ENCODE measurements at places on chromosomes 2 and 18.

GRCh38 chr2:128685841-128686496 lies 367.3 kb upstream of the HS6ST1 start:
- no peak for DNase-seq

GRCh38 chr2:20852139-20852538 lies 29.2 kb upstream of the LDAH start:
- no peak for DNase-seq

DNA sequence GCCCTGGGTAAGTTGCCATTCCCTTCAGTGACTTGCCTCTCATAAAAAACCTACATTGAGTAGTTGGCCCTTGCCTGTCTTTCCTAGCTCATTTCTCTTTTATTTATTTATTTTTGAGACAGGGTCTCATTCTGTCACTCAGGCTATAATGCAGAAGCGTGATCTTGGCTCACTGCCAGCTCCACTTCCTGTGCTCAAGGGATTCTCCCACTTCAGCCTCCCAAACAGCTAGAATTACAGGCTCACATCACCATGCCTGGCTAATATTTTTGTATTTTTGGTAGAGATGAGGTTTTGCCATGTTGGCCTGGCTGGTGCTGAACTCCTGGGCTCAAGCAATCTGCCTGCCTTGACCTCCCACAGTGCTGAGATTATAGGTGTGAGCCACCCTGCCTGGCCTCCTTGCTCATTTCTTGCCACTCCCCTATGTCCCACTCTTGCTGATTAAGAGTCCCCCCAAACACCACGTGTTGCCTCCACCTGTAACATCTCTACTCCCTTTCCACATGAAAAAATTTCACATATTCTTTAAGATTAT lies 12.6 kb downstream of the EVA1A start:
- peak; percentile 39 for DNase-seq

DNA sequence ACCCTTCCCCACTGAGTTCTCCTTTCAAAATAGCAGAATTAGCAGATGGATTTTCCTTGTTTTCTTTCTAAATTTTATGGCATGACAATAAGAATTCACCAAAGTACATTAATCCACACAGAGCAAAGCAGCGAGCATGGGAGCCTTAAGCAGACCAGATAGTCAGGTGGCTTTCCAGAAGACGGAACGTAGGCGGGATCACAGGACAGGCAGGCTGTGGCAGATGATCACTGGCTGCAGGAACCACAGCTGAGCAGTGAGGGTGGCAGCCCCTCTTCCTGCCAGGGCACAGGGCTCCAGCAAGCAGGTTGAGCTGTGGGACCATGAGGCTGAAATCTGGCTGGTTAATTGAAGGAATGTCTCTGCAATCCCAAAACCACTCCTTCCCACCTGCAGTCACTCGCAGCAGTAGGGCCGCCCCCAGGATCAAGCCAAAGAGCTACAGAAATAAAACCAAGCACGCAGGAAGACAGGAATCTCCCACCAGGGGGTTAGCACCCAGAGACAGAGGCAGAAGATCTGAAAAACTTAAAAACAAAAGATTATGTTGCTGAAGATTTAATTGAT lies 259.9 kb downstream of the EIPR1 start:
- no peak for DNase-seq

- DNase-seq: peak; percentile 86
Observed at GRCh38 chr2:237874585-237875161, 15.2 kb downstream of the RAMP1 start.

GRCh38 chr2:10546975-10547391 lies 98.9 kb upstream of the ODC1 start:
- peak; percentile 52 for DNase-seq

GRCh38 chr18:48342125-48342524 lies 67.1 kb downstream of the ZBTB7C start:
- no peak for DNase-seq

DNA sequence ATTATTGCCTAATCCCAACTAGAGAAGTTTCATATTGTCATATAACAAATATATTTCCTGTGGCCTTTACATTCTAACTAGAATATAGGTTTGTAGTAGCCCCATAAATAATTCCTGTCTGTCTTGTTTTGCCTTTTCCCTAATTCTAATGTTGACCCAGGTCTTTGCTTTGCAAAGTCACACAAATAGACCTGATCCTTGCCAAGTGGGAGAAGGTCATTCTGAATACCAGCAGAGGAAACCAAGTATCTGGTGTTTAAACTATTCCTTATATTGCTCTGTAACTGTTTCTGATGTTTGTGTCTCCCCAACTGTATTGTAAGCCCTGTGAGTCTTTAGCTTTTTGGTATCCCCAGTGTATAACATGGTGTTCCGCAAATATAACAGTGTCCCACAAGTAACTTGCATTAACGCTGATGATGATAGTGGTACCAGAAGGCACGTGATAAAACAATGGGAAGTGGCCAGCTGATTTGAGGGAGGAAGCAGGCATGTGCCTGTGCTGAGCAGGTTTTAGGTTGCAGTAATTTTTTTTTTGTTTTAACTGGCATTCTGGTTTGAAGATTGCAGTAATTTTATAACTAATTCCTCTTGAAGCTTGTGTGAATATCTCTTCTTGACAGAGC lies 11.1 kb downstream of the HADHB start:
- DNase-seq: no peak

GRCh38 chr2:72901426-72901825 lies 14.2 kb downstream of the SPR start:
- no peak for DNase-seq

- DNase-seq: no peak
Observed at GRCh38 chr18:44686156-44686555, 5.5 kb downstream of the SETBP1 start.

- no peak for DNase-seq
Observed at GRCh38 chr2:213065583-213066442, 85.6 kb downstream of the IKZF2 start.

DNA sequence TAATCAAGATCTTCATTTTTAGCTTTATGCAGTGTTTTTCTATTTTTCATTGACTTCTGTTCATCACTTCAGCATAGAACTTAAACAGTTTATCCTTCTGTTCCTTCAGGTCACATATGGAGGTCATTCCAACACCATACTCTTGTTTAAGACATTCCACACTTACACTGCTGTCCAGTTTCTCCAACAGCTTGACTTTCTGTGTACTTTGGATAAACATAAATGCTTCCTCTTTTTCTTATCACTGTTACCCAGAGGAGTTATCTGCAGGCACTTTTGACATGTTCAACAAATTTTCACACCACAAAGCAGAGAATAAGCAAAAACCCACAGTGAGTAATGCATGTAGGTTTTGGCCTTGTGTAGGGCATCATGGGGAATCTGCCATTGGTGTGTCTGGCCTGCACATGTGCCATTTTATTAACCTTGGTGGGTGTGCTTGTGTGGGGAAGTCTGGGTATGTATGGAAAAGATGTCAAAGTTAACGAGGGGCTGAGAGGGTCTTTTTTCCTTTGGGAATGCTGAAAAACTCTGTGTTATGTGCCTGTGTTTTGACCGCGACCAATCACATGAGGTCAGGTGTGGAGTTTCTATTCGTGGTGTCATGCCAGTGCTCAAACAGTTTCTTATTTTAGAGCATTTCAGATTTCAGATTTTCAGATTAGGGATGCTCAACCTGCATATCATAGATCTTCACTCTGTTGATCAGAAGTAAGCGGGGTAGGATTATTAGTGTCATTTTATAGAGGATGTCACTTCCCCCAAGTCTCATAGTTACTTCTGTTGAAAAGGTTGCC lies 53.9 kb upstream of the ACVR1 start:
- no peak for DNase-seq

- DNase-seq: no peak
Observed at GRCh38 chr2:7146151-7146550, 228.9 kb downstream of the RNF144A start.

- no peak for DNase-seq
Observed at GRCh38 chr2:57408587-57408986, 638.0 kb upstream of the VRK2 start.

DNA sequence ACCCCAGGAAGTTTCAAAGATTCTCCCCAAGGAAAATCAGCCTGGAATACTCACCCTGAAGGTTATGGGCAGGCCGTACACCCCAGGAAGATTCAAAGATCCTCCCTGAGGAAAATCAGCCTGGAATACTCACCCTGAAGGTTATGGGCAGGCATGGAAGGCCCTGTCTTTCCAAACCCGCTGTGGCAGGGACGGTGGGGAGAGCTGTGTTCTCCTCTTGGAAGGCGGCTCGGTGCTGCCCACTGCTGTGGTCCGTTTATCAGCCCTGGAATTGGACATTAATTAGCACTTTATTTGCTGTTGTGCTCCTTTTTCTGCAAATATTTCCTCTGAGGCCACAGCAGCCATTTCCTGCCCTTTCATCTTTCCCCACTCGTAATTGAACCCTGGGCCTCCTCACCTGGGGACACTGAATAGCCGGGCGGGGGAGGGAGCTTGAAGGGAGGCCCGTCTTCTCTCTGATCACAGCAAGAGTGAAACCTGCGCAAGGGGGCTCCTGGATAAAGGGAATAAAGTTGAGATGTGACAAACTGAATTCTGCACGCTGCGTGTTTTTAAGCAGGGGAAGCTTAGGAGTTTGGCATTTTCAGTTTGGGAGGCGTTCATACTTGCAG lies 308.7 kb upstream of the SALL3 start:
- DNase-seq: no peak

DNA sequence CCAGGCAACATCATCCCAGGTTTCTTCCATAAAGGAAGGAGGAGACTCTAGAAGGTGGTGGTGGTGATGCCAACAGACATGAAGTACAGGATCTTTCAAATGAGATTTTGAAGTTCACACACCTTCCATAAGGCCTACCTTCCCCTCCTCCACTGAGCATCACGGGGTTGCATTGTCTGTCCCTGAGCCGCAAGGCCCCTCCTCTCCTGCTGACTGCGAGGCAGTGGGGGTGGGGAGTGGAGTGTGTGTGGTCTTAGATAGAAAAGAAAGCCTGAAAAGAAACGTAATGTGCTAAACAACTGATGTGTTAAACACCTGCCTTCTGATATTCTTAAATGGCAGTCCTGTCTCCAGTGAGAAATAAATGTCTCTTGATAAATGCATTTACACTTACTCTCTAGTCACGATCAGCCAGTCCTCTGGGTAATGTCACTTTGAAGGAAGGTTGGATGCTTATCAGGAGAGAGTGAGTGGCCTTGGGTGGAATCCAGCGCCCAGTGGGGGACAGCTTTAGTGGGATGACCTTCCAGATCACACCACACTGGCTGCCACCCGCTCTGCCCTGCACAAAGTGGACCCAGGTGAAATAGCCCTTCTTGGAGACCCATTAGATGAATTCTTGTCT lies 5.5 kb upstream of the SCYGR5 start:
- no peak for DNase-seq
